ENCODE measurements at places on chromosomes 11 and 22. TPM values are rescaled to one million over a fixed set of nuclear protein-coding genes. Genes with fewer than 3 reads are reported as not detected.

DNA sequence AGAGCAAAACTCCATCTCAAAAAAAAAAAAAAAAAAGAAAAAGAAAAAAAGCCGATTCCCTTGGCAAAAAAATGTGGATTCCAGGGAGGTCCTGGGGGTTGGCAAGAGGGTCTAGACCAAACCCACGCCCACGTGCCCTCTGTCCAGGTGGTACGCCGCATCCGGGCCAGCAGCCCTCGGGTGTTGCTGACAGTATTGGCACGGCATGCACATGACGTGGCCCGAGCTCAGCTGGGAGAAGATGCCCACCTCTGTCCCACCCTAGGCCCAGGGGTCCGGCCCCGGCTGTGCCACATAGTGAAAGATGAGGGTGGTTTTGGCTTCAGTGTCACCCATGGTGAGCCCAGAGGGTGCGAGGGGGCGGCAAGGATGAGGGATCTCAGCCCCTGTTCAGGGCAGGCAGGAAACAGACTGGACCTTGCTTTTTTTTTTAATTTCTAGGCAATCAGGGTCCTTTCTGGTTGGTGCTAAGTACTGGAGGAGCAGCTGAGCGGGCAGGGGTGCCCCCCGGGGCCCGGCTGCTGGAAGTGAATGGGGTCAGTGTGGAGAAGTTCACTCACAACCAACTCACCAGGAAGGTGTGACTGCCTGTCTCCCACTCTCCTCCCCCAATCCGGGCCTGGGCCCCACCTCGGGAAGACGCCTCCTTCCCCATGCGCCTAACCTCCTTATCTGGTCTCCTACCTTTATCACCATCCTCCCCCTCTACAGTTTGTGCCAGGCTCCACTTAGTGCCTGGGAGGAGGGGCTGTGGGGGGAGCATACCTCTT lies 2.0 kb downstream of the NHERF4 start:
- no peaks in the 10 kb centered on the region for H3K27me3 ChIP-seq
- no peak overlapping the region for H3K27ac ChIP-seq
- DNase-seq, result peak; percentile 42

DNA sequence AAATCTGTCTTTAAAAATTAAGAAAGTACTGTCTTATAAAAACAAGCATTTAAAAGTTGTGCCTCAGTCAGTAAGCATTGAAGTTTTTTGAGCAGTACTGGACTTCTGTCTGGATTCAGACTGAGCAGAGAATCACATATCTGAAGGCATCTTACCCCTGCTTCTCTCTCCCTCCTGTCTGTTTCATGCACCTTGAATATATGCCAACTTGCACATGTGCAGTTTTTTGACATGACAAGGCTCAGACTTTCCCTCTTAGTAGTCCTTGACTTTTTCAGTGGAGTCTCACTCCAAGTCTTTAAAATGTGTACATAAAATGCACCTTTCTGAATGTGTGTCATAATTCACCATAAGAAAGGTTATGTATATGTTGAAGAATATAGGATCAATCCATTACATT lies 19.8 kb downstream of the SPECC1L start:
- DNase-seq, result no peak
- peak overlapping the region; percentile 55 for H3K27ac ChIP-seq
- no peaks in the 10 kb centered on the region for H3K27me3 ChIP-seq

DNA sequence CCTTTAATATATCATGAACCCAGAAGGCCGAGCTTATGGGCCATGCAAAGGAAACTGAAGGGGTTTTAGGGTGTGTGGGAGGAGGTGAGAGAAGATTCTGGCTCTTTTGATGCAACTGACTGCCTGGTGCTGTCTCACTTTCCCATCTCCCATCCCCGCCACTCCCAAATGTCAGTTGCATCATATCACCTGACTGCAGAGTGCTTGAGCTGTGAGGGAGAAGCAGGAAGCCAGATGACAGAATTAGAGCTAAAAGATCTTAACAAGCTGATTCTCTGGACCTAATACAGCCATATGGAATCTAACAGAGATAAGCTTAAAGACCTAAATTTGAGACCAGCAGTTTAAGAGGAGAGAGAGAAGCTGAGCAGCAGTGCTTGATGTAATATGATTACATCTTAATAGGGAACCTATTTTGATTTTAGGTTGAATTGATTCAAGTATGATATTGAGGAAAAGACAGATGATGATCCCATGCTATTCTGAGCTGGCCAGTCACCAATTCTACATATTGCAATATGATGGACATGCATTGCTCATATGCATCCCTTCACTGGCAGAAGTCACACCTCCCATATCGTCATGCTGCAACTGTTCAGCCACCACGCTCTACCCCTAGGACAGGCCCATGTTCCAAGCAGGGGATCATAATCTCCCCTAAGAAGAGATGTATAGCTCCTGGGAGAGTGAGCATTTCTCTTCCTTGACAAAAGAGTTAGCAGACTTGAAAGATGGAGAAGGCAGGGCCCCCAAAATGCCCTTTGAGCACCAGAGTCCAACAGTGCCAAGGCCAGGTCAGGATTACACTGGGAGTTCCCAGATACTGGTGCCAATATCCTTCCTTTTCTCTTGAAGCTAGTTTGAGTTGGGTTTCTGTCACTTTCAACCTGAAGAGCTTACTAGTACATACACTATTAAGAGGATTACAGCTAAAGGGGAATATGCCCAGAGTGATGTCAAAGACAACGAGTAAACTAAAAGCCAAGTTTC lies 44.9 kb downstream of the PLEKHA7 start:
- DNase-seq, result no peak
- H3K36me3 ChIP-seq, result no peaks in the 10 kb centered on the region
- H3K27me3 ChIP-seq, result no peaks in the 10 kb centered on the region
- H3K4me3 ChIP-seq, result no peak overlapping the region
- H3K27ac ChIP-seq, result no peak overlapping the region

DNA sequence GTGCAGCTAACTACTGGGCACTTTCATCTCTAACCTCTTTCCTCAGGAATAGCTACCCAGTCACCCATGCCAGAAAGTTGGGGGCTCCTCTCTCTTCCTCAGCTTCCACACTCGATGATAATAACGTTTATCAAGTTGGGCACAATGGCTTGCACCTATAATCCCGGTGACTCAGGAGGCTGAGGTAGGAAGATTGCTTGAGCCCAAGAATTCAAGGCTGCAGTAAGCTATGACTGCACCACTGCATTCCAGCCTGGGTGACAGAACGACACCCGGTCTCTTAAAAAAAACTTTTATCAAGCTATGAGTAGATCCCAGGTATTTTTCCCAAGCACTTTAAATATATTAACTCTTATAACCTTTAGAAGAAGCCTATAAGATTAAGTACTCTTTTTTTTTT lies 2.0 kb downstream of the SF3A1 start:
- no peak overlapping the region for H3K27ac ChIP-seq
- peaks cover 48% of the 10 kb centered on the region for H3K4me1 ChIP-seq
- H3K4me3 ChIP-seq, result peak overlapping the region; percentile 88
- no peak for DNase-seq
- H3K36me3 ChIP-seq, result peaks cover 39% of the 10 kb centered on the region

DNA sequence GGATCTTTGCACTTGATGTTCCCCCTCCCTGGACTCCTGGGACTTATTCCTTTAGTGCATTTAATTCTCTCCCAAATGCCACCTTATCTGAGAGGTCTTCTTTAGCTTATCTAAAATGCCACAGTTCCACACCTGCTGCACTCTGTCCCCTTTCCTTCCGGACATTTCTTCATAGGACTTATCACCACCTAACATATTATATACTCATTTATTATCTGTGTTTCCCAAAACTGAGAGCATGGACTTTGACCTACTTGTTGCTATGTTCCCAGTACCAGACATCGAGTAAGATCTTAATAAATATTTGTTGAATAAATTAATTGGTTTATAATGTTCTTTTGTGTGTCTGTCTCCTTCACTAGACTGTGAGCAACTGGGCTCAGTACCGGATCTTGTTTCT lies 585.3 kb downstream of the INSC start:
- DNase-seq, result no peak
- H3K27me3 ChIP-seq, result no peaks in the 10 kb centered on the region

DNA sequence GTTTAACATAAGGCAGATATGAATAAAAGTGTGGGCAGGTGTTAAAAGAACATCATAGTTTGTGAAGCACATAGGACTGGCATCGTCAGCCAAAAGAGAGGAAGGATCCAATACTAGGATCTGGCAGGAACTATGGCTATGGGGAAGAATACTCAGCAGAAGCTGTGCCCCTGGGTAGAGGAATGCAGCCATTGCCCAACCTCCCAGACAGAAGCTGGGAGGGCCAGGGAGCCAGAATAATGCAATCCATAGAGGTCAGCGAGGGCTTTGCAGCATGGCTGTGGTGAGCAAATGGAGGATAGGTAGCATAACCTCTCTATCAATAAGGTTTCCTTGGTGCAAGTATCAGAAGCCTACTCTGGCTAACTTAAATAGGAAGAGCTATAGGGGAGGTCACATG lies 11.7 kb upstream of the CSTF3 start:
- H3K4me3 ChIP-seq, result no peak overlapping the region
- no peaks in the 10 kb centered on the region for H3K27me3 ChIP-seq
- no peak overlapping the region for H3K27ac ChIP-seq
- H3K36me3 ChIP-seq, result no peaks in the 10 kb centered on the region
- no peak for DNase-seq

GRCh38 chr11:75827562-75827961 lies 12.6 kb downstream of the UVRAG start:
- peak overlapping the region; percentile 54 for H3K27ac ChIP-seq
- H3K4me1 ChIP-seq, result peaks cover 65% of the 10 kb centered on the region
- H3K4me3 ChIP-seq, result no peak overlapping the region
- DNase-seq, result no peak
- H3K36me3 ChIP-seq, result no peaks in the 10 kb centered on the region

DNA sequence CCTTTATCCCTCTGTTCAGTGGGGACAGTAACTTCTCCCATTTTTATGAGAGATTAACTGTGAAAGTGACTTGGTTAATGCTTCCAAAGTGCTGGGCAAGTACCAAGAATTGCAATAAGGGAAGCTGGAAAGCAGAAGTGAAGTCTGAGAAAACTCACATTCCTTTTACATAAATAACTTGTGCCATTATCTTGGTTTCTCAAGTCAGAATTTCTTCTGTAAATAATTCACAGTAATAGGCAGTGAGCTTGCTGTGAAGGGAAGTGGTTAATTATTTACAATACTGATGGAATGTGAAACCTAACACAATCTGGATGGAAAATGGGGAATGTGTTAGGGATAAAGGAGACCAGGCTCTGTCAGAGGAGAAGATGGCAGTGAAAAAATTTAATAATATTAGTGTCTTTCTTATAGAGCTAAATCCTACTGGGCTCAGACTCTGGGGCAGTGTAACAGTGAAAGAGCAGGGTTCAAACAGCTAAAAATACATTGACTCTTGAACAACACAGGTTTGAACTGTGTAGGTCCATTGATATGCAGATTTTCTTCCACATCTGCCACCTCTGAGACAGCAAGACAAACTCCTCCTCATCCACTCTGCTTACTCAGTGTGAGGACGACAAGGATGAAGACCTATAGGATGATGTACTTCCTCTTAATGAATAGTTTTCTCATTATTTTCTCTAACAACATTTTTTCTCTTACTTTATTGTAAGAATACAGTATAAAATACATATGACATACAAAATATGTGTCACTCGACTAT lies 251.5 kb upstream of the ISX start:
- DNase-seq, result no peak
- H3K27me3 ChIP-seq, result peaks cover 4% of the 10 kb centered on the region
- H3K4me3 ChIP-seq, result no peak overlapping the region
- no peaks in the 10 kb centered on the region for H3K4me1 ChIP-seq
- no peaks in the 10 kb centered on the region for H3K36me3 ChIP-seq

DNA sequence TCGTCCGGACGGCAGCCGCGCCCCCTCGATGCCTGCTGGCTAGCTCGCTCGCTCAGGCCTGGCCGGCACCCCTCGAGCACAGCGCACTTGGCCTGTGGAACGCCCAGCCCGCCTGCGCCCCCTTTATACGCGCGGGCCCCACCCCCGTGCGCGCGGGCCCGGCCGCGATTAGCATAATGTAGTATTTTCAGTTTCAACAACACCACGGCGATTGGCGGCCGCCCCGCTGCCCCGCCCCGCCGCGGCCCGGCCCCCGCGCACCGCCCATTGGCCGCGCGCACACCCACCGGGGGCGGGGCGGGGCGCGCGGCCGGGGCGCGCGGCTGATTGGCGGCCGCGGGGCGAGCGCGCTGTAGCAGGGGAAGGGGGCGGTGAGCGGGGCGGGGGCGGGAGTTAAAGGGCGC lies at the start of gene CDKN1C:
CDKN1C (minus strand) TSS at position 98 of the 404 bp plus-strand sequence. CDS start 319 bp downstream, outside the sequence.
- peak within 1 kb of the TSS; percentile 86 for H3K27ac ChIP-seq
- peaks cover 34% of the 10 kb centered on the region for H3K4me1 ChIP-seq
- peak; percentile 90 for DNase-seq
- H3K36me3 ChIP-seq, result no peaks in the 10 kb centered on the region
- H3K27me3 ChIP-seq, result no peaks in the 10 kb centered on the region

DNA sequence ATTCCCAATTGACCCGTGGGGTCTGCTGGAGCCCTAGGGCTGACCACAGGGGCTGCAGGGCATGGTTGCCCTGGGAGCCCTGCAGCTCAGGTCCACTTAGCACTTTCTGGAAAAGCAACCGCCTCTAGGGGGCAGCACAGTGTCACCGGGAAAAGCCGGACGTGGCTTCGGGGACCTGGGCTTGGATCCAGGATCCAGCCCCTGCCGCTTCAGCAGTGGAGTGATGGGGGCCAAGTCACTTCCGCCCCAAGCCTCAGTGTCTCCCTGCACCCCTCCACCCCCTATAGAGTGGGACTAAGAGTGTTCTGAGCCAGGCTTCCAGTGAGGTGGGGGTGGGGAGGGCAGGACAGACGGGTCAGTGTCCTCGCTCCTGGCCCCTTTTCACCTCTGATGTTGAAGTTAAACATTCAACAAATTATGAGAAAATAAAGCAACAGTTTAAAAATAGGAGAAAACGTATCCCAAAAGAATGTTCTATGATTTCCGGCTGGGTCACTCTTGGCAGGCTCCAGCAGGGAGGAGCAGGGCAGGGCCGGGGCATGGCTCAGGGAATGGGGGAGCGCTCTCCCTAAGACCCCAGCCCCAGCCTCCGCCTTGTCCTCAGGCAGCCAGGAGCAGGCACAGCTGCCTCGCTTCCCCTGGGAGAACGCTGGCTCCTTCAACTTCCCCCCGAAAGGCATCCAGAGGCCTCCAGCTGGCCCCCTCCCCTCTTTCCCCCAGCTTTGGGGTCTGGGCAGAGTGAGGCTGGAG lies 96.5 kb upstream of the FGF3 start:
- H3K4me3 ChIP-seq, result no peak overlapping the region
- peak overlapping the region; percentile 77 for H3K27ac ChIP-seq
- no peaks in the 10 kb centered on the region for H3K36me3 ChIP-seq
- H3K4me1 ChIP-seq, result peaks cover 27% of the 10 kb centered on the region
- DNase-seq, result peak; percentile 81
- peaks cover 20% of the 10 kb centered on the region for H3K27me3 ChIP-seq

GRCh38 chr11:80650966-80651365 lies 1210.1 kb upstream of the TENM4 start:
- H3K36me3 ChIP-seq, result no peaks in the 10 kb centered on the region
- no peaks in the 10 kb centered on the region for H3K4me1 ChIP-seq

- H3K27me3 ChIP-seq, result no peaks in the 10 kb centered on the region
- DNase-seq, result no peak
- peaks cover 23% of the 10 kb centered on the region for H3K36me3 ChIP-seq
- H3K4me3 ChIP-seq, result peak overlapping the region; percentile 85
These were observed 379 bp upstream of the BRMS1 start for GRCh38 chr11:66345316-66345649.

- H3K4me1 ChIP-seq, result no peaks in the 10 kb centered on the region
- no peaks in the 10 kb centered on the region for H3K27me3 ChIP-seq
- no peak for DNase-seq
- H3K27ac ChIP-seq, result no peak overlapping the region
These were observed 22.0 kb downstream of the MFNG start for GRCh38 chr22:37464181-37464580.

CTTN gene
- total RNA-seq, result 145 TPM

ALDH3B1 gene
- total RNA-seq, result 104 TPM

SCARF2 gene
- total RNA-seq, result 12.6 TPM

Data from lower lobe of right lung (tissue), 2 donors.